ENCODE measurements at places on chromosomes 6 and 20. TPM values are rescaled to one million over a fixed set of nuclear protein-coding genes. Genes with fewer than 3 reads are reported as not detected.

Gene SOBP
- total RNA-seq = 6.3 TPM

Gene ADGRB3
- total RNA-seq = 0.77 TPM

Gene ZBTB46
- total RNA-seq = 4.5 TPM

Gene C20orf204
- 0.26 TPM for total RNA-seq

Gene TDRD6
- total RNA-seq = 0.33 TPM

Gene CCN5
- 21.1 TPM for total RNA-seq

Gene SPEF1
- total RNA-seq = 0.17 TPM

Gene HLA-DMB
- 0.83 TPM for total RNA-seq

Gene CYP24A1
- total RNA-seq = not detected

Gene COL12A1
- total RNA-seq = 1,023 TPM

Gene VSTM2L
- 1.5 TPM for total RNA-seq

Gene PRDM13
- total RNA-seq = not detected

Gene MCM8
- total RNA-seq = 5.4 TPM

Gene GCM1
- total RNA-seq = not detected

Gene PRIM2
- 35.2 TPM for total RNA-seq

Gene UNC5CL
- 0.26 TPM for total RNA-seq

Gene OOEP
- not detected for total RNA-seq

Gene HDGFL1
- total RNA-seq = not detected

Gene SLC17A3
- total RNA-seq = not detected

Gene SIRPB2
- not detected for total RNA-seq

Gene C20orf141
- not detected for total RNA-seq

Gene BMP6
- under 0.01 TPM for total RNA-seq

Gene SMOC2
- under 0.01 TPM for total RNA-seq

Gene BTN1A1
- total RNA-seq = not detected

Gene HLA-F
- 5.4 TPM for total RNA-seq

Gene TFB1M
- 28.9 TPM for total RNA-seq

Gene RGS17
- total RNA-seq = 5.9 TPM

Gene MUC21
- not detected for total RNA-seq

Gene DNMT3B
- 1.5 TPM for total RNA-seq

Gene PRICKLE4
- total RNA-seq = 0.26 TPM

Gene KHDC1
- total RNA-seq = 5.1 TPM

Gene ENPP5
- total RNA-seq = 2.5 TPM

Gene HLA-DQB2
- total RNA-seq = not detected

Gene LPA
- total RNA-seq = not detected

Gene LY6G6F
- not detected for total RNA-seq

Gene ACSS2
- 129 TPM for total RNA-seq

Gene BPIFB1
- not detected for total RNA-seq

Gene MOXD1
- 89.8 TPM for total RNA-seq

Gene PCK1
- total RNA-seq = not detected

Gene NOTCH4
- total RNA-seq = 0.77 TPM

Gene CPNE5
- total RNA-seq = 0.26 TPM

Gene LINC00237
- total RNA-seq = not detected

Gene RBPJL
- not detected for total RNA-seq

Gene NRSN1
- not detected for total RNA-seq

Gene ESR1
- total RNA-seq = 0.50 TPM

Gene RNF217
- 13.2 TPM for total RNA-seq

Gene XKR7
- total RNA-seq = not detected

Gene VEGFA
- 150 TPM for total RNA-seq

Gene MUCL3
- total RNA-seq = not detected

Gene WFDC13
- total RNA-seq = not detected

Gene CAPN11
- not detected for total RNA-seq

Gene AIF1
- total RNA-seq = not detected

Measured in fibroblast of lung (primary cell).